PC-3 (cell line): ENCODE measurements at places on chromosomes 6 and 20. TPM values are rescaled to one million over a fixed set of nuclear protein-coding genes. Genes with fewer than 3 reads are reported as not detected.

- H3K27me3 ChIP-seq: no peaks in the 10 kb centered on the region
- no peak for DNase-seq
- no peak overlapping the region for H3K27ac ChIP-seq
- no peak overlapping the region for H3K4me3 ChIP-seq
- H3K36me3 ChIP-seq: no peaks in the 10 kb centered on the region
Observed at GRCh38 chr6:105474234-105474633, 71.4 kb upstream of the PREP start.

DNA sequence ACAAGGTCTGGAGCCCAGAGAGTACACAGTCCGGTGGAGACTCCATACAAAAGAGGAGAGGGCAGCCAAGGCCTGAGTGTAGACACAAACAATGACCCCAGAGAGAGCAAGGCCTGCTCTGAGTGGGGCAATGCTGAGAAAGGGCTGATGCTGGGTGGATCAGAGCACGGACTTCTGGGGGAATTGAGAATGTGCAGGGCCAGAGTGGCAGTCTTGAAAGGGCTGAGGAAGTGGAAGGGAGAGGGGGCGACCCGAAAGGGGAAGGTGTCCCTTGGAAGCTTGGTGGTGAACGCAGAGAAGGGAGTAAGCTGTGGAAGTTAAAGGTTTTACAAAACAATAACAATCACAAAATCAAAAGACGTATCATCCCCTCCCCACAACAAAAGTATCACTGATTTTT is 12.0 kb upstream of the GRM4 start:
- H3K4me1 ChIP-seq: peaks cover 3% of the 10 kb centered on the region; the same call in 1 of the 2 replicates
- no peak for DNase-seq
- no peak overlapping the region for H3K27ac ChIP-seq
- H3K36me3 ChIP-seq: no peaks in the 10 kb centered on the region
- peaks cover 8% of the 10 kb centered on the region; the same call in 1 of the 2 replicates for H3K27me3 ChIP-seq

DNA sequence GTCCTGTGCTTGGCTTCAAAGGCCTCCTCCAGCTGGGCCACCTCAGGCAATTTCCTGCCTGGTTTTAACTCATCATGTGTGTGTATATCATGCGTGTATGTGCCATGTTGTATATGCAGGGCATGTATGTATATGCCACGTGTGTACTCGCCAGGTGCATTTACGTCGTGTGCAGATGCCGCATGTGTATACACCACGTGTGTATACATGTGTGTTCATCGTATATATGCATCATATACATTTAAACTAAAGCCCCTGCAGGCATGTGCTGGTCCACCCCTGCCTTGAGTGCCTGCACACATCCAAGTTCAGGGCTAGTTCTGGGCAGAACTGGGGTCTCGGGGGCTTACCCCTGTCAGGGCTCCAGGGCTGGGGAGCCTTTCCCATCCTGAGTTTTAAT is 54.0 kb upstream of the SMOC2 start:
- H3K36me3 ChIP-seq: no peaks in the 10 kb centered on the region
- no peak overlapping the region for H3K27ac ChIP-seq
- H3K27me3 ChIP-seq: peaks cover 5% of the 10 kb centered on the region

DNA sequence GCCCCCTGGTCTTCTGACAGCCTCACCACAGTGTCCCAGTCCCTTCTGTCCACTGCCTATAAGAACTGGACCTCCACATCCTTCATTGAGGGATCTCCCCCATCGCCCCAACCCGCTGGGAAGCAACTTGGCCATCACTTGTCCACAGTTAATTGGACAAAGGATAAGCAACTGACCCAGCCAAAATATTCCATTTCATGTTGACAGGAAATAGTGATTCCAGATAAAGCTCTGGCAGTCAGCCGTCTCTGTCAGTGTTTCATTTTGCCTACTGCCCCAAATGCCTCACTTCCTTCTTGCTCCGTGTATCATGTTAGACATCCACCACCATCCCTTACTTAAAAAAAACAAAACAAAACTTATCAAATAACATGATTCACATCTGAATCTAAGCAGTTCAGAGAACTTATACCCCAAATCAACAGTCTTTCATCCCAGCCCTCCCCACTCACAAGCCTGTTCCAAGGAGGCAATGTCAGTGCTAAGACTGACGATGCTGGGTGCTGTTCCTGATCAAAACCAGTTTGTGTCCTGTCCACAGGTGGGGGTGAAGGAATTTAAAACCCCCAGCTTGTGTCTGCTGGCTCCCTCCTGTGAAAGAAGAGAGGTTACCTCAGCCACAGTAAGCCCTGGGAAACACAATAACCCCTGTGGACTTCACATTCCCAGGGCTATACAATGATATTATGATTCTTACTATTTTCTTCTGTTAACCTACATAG is 162.5 kb downstream of the WDR27 start:
- H3K27ac ChIP-seq: no peak overlapping the region
- no peak overlapping the region for H3K4me3 ChIP-seq
- no peaks in the 10 kb centered on the region for H3K36me3 ChIP-seq
- H3K27me3 ChIP-seq: no peaks in the 10 kb centered on the region

DNA sequence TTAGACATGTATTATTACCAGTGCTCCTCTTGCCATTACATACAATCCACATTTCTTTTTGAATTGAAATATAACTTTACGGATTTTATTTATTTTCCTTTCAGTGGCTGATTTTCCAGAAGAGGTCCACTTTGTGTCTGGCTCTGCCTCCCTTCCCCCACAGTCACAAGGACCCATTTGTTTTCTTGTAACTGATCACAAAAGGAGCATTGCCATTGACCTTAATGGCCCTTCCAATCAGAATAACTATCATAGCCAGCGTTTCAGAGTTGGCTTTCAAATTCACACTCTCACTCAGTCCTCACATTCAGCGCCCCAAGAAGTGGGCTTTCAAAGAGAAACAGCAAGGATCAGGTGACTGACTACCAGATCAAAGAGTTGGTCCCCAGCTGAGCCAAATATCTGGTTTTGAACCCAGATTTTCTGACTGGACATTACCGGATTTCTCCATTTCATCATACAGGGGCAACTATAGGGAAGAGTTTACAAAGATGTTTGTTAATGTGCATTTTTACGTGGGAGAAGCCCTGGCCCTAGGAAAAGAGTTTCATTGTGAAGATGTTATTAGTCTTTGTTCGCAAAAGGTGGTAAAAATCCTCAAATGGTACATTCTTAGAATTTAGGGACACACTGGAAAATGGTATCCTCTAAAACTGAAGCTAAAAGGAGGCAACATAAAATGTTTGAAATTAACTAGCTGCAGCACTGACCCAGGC is 2.0 kb upstream of the SLC22A23 start:
- peaks cover 18% of the 10 kb centered on the region for H3K4me1 ChIP-seq
- H3K27ac ChIP-seq: no peak overlapping the region
- no peaks in the 10 kb centered on the region for H3K27me3 ChIP-seq

GRCh38 chr20:59074456-59074855 is 31.9 kb upstream of the PRELID3B start:
- peaks cover 16% of the 10 kb centered on the region for H3K4me1 ChIP-seq
- H3K27me3 ChIP-seq: peaks cover 37% of the 10 kb centered on the region; the same call in 1 of the 2 replicates
- H3K4me3 ChIP-seq: no peak overlapping the region
- no peak overlapping the region for H3K27ac ChIP-seq

DNA sequence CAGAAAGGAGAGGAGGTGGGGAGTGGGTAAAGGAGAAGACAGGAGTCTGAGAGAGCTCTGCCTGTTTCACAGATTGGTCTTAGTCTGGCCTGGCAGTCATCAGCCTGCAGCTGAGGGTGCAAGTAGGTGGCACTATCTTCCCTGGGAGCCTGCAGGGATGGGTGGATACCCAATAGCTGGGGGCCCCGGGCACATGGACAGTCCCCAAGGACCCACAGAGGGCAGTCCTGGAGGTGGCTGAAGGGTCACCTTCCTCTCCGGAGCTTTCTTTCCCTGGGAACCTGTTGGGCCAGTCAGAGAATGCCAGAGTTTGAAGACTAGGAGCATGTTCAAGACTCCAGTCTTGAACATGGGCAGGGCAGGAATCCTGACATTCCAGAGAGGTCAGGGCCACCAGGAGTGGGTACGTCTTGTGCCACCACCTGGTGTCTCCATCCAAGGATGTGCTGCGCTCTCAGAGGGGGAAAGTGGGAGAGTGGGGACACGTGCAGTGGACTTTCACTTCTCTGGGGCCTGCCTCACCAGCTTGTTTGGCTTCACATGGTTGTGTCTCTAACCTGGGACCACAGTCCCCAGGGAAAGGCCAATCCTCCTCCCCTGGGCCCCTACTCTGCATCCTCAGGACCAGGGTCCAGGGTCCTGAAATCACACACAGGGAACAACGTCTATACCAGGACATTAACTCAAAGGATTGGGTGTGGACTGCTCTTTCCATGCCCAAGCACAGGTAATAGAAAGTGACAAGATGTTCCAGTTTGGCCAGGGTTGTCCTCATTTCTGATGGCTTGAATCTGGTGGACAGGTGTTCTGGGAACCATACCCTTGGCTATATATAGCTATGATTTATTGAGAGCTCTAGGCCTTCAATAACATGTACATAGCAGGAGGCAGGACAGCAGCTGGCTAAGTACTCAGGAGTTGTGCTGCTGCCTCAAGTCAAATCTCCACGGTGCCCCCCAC is 18.0 kb downstream of the AARS2 start:
- H3K4me3 ChIP-seq: no peak overlapping the region
- H3K36me3 ChIP-seq: no peaks in the 10 kb centered on the region
- no peak overlapping the region for H3K27ac ChIP-seq
- no peaks in the 10 kb centered on the region for H3K4me1 ChIP-seq
- no peak for DNase-seq

DNA sequence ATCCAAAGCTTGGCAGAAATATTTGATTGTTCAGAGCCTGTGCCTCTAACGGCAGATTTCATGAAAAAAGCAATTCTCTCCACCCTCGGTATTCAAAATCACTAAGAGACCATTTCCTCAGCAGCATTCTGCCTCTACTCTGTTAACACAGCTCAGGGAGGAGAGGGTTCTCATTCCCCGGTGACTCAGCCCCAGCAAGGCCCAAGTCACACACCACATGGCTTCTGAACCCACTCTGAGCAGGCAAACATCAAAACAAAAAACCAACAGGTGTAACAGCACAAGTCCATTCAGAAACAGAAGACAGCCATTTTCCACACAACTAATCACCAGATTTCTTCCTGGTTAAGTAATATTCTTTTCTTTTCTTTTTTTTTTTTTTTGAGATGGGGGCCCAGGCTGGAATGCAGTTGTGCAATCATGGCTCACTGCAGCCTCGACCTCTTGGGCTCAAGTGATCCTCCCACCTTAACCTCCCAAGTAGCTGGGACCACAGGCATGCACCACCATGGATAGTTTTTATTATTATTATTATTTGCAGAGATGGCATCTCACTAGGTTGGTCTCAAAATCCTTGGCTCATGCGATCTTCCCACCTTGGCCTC is 55.4 kb downstream of the GFOD1 start:
- H3K27me3 ChIP-seq: no peaks in the 10 kb centered on the region
- H3K4me1 ChIP-seq: peaks cover 8% of the 10 kb centered on the region; the same call in 1 of the 2 replicates
- H3K27ac ChIP-seq: no peak overlapping the region

DNA sequence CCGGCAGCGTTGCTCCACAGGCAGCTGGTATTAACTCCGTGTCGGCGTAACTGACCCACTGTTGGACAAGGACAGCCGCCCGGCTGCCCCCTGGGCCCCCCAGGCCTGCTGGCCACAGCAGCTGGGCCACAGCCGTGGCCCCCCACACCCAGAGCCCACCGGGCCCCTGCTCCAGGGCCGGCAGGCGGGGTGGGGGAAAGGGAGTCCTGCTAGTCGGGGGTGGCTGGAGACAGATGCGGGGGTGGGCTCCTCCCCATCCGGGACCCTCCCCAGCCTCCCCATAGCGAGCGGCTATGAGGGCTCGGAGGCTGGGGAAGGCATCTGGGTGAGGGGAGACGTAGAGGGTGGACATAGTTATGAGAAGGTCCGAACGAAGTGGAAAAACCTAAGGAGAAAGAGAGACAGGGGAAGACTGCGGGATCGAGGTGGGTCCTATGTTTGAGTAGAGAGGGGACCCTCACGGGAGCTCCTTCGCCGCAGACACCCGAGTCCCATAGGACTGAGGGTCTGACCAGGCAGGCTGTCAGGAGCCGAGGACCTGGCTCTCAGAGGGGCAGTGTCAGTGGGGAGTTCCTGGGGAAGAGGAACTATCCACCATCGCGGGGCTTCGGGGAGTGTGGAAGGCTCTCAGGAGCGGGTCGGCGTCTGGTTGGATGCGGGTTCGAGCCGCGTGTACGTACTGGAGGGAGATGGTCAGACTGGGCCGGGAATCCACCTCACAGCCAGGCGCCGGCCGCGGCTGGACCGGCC is 511 bp downstream of the VARS1 start:
- no peak for DNase-seq
- peaks cover 18% of the 10 kb centered on the region for H3K36me3 ChIP-seq
- peaks cover 24% of the 10 kb centered on the region for H3K4me1 ChIP-seq
- H3K4me3 ChIP-seq: peak overlapping the region; percentile 87

- DNase-seq: no peak
- H3K4me3 ChIP-seq: no peak overlapping the region
- no peak overlapping the region for H3K27ac ChIP-seq
- H3K27me3 ChIP-seq: no peaks in the 10 kb centered on the region
- H3K4me1 ChIP-seq: no peaks in the 10 kb centered on the region
- H3K36me3 ChIP-seq: no peaks in the 10 kb centered on the region
Observed at GRCh38 chr6:38182426-38182825, 362.9 kb downstream of the ZFAND3 start.

GRCh38 chr20:62501801-62502495 is 26.2 kb upstream of the GATA5 start:
- peak; percentile 48 for DNase-seq
- H3K27ac ChIP-seq: no peak overlapping the region

Gene VSX1
- not detected in 2 replicates for total RNA-seq

Gene SLC2A4RG
- total RNA-seq: 116 TPM in 2 replicates

Gene DNMT3B
- 7.3 and 9.3 TPM in 2 replicates for total RNA-seq

Gene FRK
- 0.46 and 0.66 TPM in 2 replicates for total RNA-seq
